ENCODE measurements at places on chromosomes 4 and X.

DNA sequence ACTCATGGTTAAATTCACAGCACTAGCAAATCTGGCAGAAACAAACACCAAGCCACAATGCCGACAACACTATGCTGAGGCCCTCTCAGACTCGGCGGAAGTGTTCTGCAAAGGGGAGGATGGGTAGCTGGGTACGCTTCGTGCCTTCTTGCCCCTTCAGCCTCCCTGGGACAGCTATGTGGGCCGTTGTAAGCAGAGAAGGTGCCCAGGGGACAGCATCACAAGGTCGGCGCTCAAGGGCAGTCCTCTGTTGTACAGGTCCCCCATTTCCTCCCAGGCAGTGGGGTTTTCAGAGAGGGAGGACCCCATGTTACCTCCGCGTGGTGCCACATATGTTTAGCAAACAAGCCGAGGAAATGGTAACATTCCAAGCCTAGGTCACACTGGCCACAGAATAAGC lies 173.6 kb downstream of the AFAP1 start:
- no peak for DNase-seq
- H3K4me3 ChIP-seq = no peak overlapping the region
- peaks cover 70% of the 10 kb centered on the region for H3K36me3 ChIP-seq
- H3K27ac ChIP-seq = no peak overlapping the region
- no peaks in the 10 kb centered on the region for H3K27me3 ChIP-seq

DNA sequence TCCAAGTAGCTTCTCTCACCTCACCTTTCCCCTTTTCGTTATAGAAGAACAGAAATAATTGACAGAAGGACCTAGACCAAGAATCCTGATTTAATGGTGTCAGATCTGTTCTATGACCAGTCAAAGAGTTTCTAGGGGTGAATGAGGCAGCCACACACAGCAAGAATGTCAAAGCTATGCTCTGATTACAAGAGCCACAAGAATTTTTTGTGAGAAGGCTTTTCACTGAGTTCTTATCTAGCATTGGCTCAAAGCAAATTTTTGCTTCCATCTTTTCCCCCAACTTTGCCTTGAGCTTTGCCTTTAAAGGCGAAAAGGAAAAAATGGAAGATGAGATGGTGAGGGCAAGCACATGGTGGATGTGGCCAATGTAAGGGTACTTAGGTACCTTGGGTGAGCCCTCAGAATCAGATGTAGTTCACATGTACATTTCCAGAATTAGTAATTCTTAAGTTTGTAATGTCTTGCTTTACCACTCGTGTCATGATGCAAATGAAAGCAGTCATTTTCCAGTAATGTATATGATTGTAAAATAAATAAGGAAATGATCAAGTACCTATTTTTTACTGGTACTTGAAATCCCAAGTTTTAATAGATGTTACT lies 23.5 kb downstream of the FMR1 start:
- H3K36me3 ChIP-seq = peaks cover 9% of the 10 kb centered on the region
- no peaks in the 10 kb centered on the region for H3K27me3 ChIP-seq
- no peak overlapping the region for H3K4me3 ChIP-seq
- H3K4me1 ChIP-seq = no peaks in the 10 kb centered on the region

DNA sequence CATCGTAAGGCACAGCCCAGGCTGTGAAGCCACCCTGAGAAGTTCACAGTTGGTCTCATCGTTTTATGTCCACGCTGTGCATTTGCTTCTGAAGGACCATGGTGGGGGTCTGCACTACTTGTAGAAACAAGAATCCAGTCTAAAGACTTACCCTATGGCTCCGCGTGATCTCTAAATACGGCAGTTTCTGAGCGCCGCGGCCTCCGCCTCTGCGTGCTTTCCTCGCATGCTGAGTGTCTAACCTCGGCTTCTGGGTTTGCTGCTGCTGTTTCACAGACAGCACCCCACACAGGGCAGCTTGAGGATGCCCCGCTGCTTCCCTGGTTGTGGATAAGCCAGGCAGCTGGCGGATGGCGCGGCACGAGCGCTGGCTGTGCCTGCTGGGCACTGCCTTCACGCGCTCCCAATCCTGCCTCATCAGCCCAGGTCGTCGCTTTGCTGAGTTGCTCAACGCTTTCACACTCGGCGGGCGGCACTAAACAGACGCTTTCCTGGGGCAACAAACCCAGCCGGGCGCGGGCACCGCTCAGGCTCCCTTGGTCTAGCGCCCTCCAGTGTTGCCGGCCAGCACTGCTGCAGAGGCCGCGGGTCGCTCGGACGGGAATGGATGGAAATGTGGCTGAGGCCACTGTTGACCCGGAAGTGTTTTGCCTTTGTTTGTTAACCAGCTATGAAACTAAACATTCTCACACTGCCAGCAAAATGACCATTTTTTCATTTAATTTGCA lies 39.2 kb downstream of the FGFRL1 start:
- no peak overlapping the region for H3K27ac ChIP-seq
- H3K27me3 ChIP-seq = peaks cover 61% of the 10 kb centered on the region
- H3K36me3 ChIP-seq = no peaks in the 10 kb centered on the region
- DNase-seq = peak; percentile 58

- H3K4me1 ChIP-seq = no peaks in the 10 kb centered on the region
- no peaks in the 10 kb centered on the region for H3K36me3 ChIP-seq
- no peak overlapping the region for H3K27ac ChIP-seq
- H3K27me3 ChIP-seq = no peaks in the 10 kb centered on the region
These were observed 90.5 kb downstream of the TBL1X start for GRCh38 chrX:9555354-9555753.

GRCh38 chr4:95170176-95170575 lies 378.6 kb downstream of the UNC5C start:
- no peaks in the 10 kb centered on the region for H3K36me3 ChIP-seq
- no peak for DNase-seq
- no peak overlapping the region for H3K4me3 ChIP-seq
- no peaks in the 10 kb centered on the region for H3K4me1 ChIP-seq

DNA sequence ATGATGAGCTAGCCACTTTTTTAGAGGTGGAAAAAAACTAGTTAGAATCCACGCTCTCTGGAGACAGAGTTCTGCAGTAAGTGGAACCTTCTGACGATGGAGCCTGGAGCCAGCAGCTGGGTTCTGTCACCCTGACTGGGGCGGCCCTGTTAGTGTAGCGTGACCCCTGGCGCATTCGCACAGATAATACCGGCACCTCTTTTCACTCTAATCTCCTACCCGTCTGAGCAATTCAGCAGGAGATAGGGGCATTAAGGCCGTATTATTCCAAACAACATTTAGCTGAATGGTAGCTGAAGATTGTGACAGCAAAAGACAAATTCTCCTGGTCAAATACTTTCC lies 292.6 kb downstream of the FBXO8 start:
- no peak overlapping the region for H3K4me3 ChIP-seq
- H3K4me1 ChIP-seq = no peaks in the 10 kb centered on the region
- H3K36me3 ChIP-seq = no peaks in the 10 kb centered on the region
- no peak overlapping the region for H3K27ac ChIP-seq
- H3K27me3 ChIP-seq = no peaks in the 10 kb centered on the region
- no peak for DNase-seq

GRCh38 chr4:55138367-55138766 lies 13.0 kb upstream of the KDR start:
- no peak overlapping the region for H3K27ac ChIP-seq
- DNase-seq = no peak
- no peaks in the 10 kb centered on the region for H3K4me1 ChIP-seq

DNA sequence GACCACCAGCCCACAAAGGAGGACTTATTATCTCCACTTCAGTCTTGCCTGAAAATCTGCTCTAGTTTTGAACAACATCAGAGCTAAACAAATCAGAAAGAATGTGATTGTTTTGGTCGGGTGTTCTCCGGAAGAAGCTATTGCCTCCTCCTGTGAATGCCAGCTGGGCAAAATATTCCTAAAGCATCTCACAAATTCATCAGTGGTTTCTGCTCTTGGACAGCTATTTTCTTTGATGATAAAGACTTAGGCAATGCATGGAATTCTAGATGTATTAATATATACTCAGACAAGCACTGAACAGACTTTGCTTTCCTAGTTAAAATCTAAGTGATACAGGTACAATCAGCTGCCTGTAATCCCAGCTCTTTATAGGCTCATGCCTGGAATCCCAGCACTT lies 71.8 kb downstream of the ASMT start:
- H3K27ac ChIP-seq = no peak overlapping the region
- H3K4me3 ChIP-seq = no peak overlapping the region
- H3K36me3 ChIP-seq = no peaks in the 10 kb centered on the region
- H3K27me3 ChIP-seq = no peaks in the 10 kb centered on the region

DNA sequence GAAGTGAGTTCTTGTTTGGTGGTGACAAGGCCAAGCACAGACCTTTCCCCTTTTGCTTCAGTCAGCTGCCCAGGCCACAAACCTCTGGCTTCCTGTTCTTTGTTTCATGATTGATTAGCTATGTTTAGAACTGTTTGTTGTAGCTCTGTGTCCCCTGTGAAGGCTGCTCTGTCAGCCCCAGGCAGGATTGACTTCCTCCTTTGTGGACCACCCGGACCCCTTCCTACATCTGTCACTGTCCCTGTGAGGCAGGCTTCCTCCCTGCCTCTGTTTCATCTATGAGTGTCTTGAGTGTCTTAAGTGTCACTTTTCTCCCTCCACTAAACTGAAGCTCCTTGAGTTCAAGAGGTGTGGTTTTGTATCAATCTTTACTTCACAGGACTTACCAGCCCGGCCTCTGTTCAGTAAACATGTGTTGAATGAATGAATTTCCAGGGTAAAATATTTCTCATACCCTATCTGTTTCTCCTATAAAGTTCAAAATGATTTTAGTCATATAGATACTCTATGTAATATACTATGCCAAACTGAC lies 83.5 kb downstream of the ZNF674 start:
- no peak overlapping the region for H3K27ac ChIP-seq
- no peaks in the 10 kb centered on the region for H3K4me1 ChIP-seq
- no peak overlapping the region for H3K4me3 ChIP-seq
- H3K27me3 ChIP-seq = no peaks in the 10 kb centered on the region

- no peak for DNase-seq
- peaks cover 90% of the 10 kb centered on the region for H3K27me3 ChIP-seq
- H3K27ac ChIP-seq = no peak overlapping the region
- H3K36me3 ChIP-seq = no peaks in the 10 kb centered on the region
- no peak overlapping the region for H3K4me3 ChIP-seq
These were observed 36.3 kb upstream of the ADRA2C start for GRCh38 chr4:3729882-3730226.

DNA sequence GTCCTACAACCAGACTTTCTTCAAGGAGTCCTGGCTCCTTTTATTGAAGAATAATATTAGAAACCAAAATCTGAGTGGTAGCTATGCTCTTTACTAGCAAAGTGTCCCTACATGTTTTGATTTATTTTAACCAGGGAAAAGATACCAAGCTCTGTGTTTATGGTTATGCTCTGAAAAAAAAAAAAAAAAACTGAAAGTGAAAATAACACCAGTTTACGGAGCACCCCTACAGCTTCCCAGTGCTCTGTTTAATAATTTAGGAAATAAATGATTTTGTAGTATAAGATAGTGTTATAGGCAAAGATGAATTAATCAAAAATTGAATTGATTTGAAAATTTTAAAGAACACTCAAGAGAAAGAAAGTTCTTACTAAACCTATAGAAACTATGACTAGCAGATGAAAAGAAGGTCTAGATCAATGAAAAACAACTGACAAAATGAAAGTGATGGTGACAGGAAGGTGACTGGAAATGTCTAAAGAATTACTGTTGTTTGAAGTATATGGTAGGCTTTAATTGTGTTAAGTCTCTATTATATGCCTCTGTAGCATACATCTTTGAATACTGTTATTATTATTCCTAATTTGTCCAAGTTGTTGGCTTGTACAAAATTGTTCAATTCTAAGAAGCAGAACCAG lies 1698.4 kb upstream of the PCDH10 start:
- H3K27ac ChIP-seq = no peak overlapping the region
- no peak for DNase-seq
- H3K36me3 ChIP-seq = no peaks in the 10 kb centered on the region
- no peak overlapping the region for H3K4me3 ChIP-seq
- H3K27me3 ChIP-seq = no peaks in the 10 kb centered on the region

DNA sequence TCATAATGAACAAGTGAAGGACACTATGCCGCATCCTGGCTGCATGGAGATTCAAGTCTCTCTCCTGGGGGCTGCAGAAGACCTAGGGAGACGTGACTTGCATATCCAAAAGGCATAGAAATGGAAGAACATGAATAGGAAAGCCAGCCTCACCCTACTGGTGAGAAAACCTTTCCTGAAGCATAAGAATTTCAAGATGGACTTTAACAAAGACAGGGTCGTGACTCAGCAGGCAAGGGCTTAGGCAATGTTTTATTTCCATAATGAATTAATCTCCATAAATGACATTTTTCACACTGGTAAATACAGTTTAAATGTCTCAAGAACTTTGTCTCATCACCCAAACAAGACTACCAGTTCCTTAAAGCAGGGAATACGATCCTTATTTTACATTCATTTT lies 78.9 kb downstream of the RFC1 start:
- H3K27me3 ChIP-seq = no peaks in the 10 kb centered on the region
- H3K4me1 ChIP-seq = no peaks in the 10 kb centered on the region
- H3K27ac ChIP-seq = no peak overlapping the region
- peaks cover 76% of the 10 kb centered on the region for H3K36me3 ChIP-seq
- no peak overlapping the region for H3K4me3 ChIP-seq

- no peak for DNase-seq
- no peaks in the 10 kb centered on the region for H3K36me3 ChIP-seq
- H3K4me3 ChIP-seq = no peak overlapping the region
- no peaks in the 10 kb centered on the region for H3K27me3 ChIP-seq
These were observed 71.6 kb upstream of the SH3RF1 start for GRCh38 chr4:169342159-169342860.

- H3K4me1 ChIP-seq = peaks cover 13% of the 10 kb centered on the region
- peaks cover 27% of the 10 kb centered on the region for H3K36me3 ChIP-seq
- H3K27me3 ChIP-seq = no peaks in the 10 kb centered on the region
- DNase-seq = no peak
- H3K4me3 ChIP-seq = no peak overlapping the region
These were observed 49.7 kb downstream of the ATP10D start for GRCh38 chr4:47534772-47535171.

GRCh38 chrX:72238183-72238582 lies 644 bp downstream of the ERCC6L start:
- peaks cover 4% of the 10 kb centered on the region for H3K4me1 ChIP-seq
- no peaks in the 10 kb centered on the region for H3K27me3 ChIP-seq
- H3K36me3 ChIP-seq = no peaks in the 10 kb centered on the region
- no peak for DNase-seq
- H3K4me3 ChIP-seq = peak overlapping the region; percentile 38

- H3K27ac ChIP-seq = no peak overlapping the region
- no peak for DNase-seq
- no peaks in the 10 kb centered on the region for H3K27me3 ChIP-seq
- no peaks in the 10 kb centered on the region for H3K4me1 ChIP-seq
- no peaks in the 10 kb centered on the region for H3K36me3 ChIP-seq
- H3K4me3 ChIP-seq = no peak overlapping the region
These were observed 94.2 kb downstream of the CXCL13 start for GRCh38 chr4:77699731-77700210.

Data from suprapubic skin (tissue), 4 donors.